SIG-M5 (cell line): ENCODE measurements at places on chromosomes 4 and X.

DNA sequence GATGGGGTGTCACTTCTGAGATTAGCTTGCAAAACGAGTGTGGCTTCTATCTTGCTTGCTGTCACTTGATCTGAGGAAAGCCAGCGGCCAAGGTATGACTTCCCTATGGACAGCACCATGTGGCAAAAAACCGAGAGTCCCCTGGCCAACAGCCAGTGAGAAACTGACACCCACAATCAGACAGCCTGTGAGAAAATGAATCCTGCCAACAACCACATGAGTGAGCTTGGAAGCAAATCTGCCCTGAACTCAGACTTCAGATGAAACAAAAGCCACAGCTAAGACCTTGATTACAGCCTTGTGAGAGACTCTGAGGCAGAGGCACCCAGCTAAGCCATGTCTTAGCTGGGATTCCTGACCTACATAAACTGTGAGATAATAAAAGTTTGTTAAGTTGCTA lies 45.5 kb downstream of the PPP1R2C start:
- no peak for DNase-seq

DNA sequence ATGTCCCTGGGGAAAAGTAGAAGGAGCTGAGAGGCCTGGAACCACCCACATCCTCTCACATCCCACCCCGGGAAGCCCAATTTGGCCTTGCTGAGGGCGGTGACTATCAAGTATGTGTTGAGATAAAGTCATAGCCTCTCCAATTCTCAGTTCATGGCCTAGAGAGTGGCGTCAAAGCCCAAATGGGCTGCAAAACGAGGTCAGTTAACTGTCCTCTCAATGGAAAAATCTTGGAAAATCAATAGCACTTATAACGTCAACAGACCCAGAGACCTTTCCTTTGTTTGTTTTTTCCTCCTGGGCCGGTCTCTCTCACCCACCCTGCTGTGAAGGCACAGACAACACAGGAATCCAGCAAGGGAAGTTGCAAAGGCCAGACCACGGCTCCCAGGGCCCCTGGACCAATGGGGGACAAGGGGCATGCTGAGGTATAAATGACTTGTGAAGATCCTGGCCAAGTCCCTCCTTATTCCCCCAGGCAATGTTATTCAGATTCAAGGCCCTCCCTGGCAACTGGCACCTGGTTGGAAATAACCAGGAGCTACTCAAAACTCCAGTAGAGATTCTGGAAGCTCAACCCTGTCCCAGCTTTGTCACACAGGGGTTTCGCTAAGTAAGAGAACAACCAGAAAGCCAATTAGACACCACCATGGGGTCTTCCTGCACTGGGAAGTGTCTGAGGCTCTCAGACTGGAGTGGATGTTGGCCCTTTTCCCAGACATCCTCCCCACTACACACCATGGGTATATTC lies 38.6 kb downstream of the TSC22D3 start:
- no peak for DNase-seq

DNA sequence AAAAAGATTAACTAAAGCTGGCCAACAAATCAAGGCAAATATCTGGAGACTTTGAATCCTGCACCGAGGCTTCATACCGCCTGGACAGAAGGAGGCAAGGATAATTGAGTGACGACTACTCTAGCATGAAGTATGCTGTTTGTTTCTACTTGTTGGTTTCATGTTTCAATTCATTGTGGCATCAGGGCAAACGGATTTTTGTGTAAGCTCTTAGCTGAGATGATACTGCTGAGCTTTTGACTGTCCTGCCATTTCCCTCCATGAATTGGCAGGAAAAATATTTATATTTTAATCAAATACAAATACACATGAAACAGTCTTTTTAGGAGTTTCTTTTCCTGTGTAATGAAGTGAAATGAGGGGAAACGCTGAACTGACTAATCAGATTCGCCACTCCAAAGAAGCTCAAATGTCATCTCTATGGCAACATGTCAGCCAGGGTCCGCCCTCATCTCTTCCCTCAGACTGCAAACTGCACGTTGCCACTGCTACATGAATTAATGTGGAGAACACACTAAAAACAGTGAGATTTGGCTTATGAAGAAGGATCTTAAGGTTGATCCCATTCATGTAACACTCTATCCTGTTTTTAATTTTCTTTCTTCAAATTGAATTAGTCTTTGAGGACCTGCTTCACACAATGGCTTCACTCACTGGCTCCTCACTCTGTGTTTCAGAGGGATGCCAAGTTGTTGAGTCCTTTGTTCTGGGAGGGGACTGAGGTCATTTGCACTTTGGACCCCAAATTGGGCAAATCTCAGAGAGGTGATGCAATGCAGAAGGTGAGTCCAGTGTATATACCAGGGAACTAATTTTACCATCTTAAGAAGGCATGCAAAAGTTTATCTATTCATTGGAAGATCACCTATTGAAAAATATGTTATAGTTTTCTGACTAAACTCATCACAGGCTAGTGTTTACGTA lies 149.6 kb upstream of the MID1 start:
- DNase-seq = no peak

DNA sequence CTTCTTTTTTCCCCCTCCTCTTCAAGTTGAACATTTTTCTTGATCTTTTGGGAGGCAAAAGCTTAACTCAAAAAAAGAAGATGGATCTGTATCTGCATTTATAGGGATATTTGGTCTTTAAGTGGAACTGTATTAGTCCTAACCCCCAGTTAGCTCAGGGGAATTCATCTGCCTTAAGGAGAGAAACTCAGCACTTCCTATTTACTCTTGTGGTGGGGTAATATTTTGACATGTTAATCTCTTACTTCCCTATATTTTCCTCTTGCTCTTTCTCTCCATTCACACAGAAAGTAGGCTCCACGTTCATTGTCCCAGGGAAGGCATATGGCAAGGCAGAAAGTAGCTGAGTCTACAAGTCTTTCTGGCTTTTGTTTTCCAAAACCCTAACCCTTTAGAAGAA lies 5.3 kb downstream of the LRRC66 start:
- DNase-seq = no peak

GRCh38 chr4:113610537-113610936 lies 151.0 kb downstream of the CAMK2D start:
- DNase-seq = no peak

- DNase-seq = no peak
These were observed 448.3 kb upstream of the SLIT2 start for GRCh38 chr4:19803406-19803805.

DNA sequence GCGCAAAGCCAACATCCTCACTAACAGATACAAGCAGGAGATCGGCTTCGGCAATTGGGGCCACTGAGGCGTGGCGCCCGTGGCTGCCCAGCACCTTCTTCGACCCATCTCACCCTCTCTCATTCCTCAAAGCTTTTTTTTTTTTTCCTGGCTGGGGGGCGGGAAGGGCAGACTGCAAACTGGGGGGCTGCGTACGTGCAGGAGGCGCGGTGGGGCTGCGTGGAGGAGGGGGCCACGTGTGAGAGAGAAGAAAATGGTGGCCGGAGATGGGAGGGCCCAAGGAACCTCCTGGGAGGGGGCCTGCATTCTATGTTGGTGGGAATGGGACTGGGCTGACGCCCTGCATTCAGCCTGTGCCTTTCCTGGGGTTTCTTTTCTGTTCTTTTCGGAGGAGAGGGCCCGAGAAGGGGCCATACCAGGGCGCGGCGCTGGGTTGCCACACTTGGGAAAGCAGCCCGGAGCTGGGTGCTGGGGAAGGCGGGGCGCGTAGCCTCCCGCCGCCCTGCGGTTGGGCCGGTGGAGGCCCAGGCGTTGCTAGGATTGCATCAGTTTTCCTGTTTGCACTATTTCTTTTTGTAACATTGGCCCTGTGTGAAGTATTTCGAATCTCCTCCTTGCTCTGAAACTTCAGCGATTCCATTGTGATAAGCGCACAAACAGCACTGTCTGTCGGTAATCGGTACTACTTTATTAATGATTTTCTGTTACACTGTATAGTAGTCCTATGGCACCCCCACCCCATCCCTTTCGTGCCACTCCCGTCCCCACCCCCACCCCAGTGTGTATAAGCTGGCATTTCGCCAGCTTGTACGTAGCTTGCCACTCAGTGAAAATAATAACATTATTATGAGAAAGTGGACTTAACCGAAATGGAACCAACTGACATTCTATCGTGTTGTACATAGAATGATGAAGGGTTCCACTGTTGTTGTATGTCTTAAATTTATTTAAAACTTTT lies 4.5 kb downstream of the MID1IP1 start:
- DNase-seq = peak; percentile 46

DNA sequence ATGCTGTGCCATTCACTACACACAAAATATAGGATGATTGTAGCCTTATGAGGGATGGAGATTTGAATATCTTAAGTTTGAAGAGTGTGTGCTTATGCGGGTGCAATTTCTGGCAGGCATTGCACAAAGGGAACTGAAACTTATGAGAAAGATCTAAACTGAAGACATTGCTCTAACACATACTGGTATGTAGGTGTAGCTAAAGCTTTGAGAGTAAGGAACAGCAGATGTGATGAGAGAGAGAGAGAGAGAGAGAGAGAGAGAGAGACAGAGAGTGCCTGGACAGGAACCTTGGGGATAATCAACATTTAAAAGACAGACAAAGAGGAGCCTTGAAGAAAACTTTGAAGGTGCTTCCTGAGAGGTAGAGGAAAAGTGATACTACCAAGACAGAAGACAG lies 379.7 kb downstream of the SPRY1 start:
- DNase-seq = no peak

DNA sequence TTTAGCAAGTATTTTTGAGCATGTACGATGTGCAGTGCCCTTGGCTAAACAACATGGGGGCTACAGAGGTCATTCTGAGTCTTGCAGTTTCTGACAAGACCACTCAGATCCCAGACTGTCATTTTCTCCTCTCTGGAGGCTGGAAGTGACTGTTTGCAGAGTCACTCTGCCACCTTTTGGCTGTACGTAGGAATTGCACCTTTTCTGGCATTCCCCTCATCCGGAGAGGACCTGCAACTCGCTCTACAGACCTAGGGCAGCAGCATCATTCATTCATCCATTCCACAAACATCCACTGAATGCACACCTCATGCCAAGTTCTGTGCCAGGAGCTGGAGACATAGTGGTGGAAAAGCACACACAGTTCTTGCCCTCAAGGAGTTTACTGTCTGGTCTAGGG lies 160.4 kb upstream of the GPR101 start:
- no peak for DNase-seq

GRCh38 chrX:48996969-48997368 lies 5.1 kb downstream of the GRIPAP1 start:
- no peak for DNase-seq

DNA sequence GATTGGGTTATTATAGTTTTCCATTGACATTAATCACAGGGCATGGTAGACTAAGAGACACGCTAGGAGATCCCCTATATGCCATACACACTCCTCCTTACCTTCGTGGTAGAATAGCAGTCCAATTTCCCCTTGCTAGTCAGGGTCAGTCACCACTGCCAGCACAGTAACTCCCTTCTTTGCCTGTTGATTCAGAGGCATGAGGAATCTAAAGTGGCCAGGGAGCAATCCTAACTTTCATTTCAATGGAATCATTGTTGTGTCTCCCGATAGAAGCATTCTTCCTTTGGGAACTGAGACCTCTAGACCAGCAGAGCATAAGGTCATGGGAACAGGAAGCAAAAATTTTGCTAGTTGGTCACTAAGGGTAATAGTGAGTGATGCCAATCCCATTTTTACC lies 51.1 kb downstream of the COL25A1 start:
- DNase-seq = no peak

- DNase-seq = no peak
These were observed 1537.0 kb downstream of the C4orf33 start for GRCh38 chr4:130632731-130633604.

GRCh38 chr4:140330311-140330900 lies 43.0 kb upstream of the SCOC start:
- no peak for DNase-seq

DNA sequence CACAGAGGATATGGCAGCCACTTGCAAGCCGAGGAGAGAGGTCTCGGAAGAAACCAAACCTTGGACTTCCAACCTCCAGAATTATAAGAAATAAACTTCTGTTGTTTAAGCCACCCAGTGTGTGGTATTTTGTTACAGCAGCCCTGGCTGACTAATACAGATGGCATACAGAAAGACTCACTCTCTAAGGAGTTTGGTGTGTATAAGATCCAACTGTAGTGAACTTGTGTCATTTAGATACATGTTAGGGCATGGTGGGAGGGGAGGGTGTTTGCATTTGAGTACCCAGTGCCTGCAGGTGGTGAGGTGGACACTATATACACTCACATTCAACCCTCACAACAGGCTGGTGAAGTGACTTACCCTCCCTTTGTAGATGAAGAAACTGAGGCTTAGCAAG lies 233.2 kb upstream of the KLF3 start:
- DNase-seq = no peak

DNA sequence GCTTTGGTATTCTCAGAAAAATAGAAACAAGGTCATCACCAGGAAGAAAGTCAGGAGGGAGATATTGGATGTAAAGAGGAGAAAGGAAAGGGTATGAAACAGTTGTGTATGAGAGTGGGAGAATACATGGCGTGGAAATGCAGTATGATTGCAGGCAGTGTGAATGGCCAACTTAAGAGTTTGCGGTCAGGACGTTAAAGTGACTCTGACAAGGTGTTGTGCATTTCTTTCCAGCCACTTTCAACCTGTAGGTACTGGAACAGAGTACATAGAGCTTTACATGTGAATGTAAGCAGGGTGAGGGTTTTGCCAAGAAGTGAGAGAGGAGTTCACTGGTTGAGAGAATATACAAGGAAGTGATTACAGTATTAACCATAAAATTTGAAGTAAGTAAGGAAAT lies 15.7 kb downstream of the ATP10D start:
- DNase-seq = no peak

DNA sequence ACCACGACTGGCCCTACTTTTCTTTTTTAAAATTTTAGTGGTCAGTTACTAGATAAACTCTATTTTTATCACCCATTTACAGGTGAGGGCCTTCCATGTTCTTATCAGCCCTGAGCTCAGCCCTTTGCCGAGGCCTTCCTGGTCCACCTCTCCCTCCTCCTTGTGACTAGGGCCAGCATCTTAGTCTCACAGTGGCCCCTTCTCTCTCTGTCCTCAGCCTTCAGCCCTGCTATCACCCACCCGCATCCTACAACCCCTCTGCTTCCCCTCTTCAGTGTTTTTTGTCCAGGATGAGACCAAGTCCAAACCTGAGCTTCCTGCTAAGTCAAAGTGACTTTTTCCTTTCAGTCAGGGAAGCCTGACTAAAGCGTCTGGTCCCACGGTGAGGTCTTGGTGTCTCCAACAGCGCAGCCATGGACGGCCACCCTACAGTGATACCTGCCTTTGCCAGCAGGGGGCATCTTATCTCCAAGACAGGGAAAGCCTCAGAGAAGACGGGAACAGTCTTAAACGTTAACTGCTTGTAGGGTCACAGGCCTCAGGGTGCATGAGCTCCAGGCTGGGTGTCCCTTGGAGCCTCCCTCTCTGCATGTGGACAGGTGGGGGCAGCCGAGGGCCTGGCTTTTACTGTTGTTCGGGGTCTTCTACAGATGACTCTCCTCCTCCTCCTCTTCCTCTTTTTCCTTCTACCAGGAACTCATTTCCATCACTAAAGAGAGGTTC lies 11.7 kb upstream of the GAGE10 start:
- DNase-seq = no peak

- DNase-seq = no peak
These were observed 38.7 kb upstream of the THOC2 start for GRCh38 chrX:123771449-123772064.

DNA sequence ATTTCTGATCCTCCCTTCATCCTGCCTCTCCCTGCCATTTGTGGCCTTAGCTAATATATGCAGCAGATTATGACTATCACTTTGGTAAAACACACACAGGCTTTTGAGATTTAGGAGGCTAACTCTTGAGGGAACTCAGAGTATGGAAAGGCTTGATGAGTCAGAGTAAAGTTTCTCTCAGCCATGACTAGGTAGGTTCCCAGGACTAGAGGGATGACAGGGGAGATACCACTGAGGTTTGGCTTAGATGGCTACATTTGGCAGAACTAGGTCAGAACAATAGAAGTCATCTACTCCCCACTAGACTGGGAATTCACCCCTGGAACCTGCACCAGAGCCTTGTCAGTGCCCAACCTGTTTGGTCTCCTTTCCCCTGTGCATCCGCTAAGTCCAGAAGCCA lies 585.7 kb downstream of the TLL1 start:
- DNase-seq = no peak
